Cerebellar nuclear complex (tissue), 1 donor: ENCODE measurements at places on chromosomes 5 and 9.

DNA sequence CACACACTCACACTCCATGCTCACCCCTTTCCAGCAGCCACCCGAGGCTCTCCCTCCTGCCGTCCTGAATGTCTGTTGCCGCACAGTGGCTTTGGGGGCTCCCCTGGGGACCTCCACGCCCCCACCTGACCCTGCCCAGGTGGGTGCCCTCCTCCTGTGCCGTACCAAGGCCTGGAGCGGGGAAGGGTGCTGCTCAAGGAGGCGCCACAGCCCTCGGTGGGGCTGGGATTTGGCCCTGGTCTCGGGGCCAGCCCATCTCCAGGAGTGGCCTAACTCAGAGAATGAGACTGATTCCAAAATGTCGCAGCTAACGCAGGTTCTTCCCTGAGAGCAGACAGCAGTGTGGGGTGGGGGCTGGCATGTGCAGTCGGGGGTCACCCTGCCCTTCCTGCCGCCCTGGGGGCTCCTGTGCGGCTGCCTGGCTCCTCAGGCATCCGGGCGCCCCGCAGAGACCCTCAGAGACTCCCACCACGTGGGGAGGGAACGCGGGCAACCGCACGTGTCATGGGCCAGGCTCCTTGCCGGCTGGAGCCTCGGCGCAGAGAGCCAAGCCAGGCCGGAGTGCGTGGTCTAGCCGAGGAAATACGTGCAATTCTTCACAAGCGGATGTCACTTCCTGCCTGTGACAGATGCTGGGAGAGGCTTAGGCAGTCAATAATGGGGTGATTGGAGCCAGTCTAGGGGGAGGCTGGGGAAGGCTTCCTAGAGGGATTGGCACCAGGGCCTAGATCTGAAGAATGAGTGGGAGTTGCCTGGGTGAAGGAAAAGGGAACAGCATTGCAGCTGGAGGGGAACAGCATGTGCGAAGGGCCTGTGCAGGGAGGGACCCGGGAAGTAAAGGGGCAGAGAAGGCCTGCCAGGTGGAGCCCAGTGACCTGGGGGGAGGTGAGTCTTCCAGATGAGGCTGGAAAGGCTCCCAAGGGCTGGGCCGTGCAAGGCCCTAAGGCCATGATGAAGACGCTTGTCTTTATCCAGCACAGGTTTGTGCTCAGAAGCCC, 44.1 kb downstream of the C9orf50 start:
- no peak for DNase-seq

- no peak for DNase-seq
Measured at GRCh38 chr9:78453450-78453849, 156.5 kb downstream of the PSAT1 start.

DNA sequence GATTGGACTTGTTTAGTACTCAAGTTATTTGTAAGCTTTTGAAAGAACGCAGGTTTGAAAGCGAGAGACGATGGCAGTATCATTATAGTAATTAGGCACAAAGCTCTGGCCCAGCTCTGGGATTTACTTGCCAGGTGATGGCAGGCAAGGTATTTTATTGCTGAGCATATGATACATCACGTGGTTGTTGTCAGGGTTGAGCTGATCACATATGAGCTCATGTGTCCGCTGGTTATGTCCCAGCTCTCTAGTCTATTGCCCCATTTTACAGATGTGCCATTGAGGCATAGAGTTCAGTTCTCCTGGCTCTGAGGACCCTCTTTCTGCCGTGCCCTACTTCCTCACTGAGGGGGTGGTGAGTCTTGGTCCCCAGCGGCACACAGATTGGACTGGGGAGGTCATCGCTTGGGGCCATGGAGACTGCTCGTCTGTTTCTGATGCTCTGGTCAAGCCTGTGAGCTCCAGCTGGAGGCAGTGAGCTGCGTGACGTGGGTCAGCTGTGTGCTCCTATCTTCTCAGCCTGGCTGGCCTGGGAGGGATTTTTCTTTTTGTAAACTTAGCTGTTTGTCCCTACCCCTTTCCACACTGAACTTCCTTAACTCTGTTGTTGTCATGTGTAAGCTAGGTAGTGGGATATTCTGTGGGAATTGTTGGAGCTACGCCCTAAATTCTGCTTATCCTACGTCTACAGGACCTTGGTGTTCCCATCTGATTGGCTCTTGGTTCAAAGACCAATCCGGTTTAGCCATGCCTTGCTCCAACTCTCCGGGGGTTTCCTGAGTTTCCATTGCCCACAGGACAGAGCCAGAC, 2.2 kb downstream of the NXNL2 start:
- no peak for DNase-seq

DNA sequence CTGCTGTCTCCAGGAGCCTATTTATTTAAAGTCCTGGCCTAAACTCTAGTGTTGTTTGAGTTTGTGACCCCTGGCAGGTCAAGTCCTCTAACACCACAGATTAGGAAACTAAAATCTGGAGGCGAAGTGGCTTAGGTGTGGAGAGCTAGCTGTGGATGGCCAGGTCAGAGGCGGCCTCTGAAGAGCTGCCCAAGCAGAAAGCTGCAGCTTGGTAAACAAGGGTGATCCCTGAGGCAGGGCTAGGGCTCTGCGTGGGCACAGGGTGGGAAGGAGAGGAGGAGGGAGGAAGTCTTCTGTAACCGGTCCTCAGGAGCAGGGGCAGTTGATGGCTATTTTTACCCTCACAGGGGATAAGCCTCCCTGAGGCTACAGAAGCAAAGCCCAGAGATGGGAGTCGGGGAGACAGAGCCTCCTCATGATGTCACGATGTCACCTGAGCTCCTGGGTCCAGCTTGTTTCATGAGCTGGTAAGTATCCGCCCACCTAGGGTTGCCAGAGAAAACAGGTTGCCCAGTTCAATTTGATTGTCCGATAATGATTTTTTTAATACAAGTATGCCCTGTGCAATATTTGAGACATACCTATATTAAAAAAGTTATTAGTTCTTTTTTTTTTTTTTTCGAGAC, 25.9 kb upstream of the BOD1 start:
- DNase-seq = no peak

DNA sequence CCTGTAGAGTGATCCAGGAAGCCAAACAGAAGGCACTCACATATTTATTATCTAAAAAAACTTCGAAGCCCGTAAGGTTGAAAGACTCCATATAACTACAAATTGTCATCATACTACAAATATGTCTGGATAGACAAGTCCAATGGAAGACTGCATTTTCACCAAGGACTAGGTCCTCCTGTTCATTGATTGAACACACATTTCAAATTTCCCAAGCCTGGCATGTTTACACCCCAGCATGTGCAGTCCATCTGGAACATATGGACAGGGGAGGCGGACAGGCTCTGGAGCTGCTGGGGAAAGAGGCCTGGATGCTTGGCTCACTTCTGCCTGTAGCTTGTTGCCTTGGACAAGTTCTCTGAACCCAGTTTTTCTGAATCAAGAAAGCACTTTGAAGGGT, 378.7 kb downstream of the ENC1 start:
- no peak for DNase-seq

- DNase-seq = no peak
Measured at GRCh38 chr5:174733091-174733690, 8.8 kb downstream of the MSX2 start.

- DNase-seq = no peak
Measured at GRCh38 chr5:2066373-2066772, 183.6 kb upstream of the IRX4 start.

GRCh38 chr9:136543280-136543679, 2.6 kb downstream of the NOTCH1 start:
- DNase-seq = no peak

DNA sequence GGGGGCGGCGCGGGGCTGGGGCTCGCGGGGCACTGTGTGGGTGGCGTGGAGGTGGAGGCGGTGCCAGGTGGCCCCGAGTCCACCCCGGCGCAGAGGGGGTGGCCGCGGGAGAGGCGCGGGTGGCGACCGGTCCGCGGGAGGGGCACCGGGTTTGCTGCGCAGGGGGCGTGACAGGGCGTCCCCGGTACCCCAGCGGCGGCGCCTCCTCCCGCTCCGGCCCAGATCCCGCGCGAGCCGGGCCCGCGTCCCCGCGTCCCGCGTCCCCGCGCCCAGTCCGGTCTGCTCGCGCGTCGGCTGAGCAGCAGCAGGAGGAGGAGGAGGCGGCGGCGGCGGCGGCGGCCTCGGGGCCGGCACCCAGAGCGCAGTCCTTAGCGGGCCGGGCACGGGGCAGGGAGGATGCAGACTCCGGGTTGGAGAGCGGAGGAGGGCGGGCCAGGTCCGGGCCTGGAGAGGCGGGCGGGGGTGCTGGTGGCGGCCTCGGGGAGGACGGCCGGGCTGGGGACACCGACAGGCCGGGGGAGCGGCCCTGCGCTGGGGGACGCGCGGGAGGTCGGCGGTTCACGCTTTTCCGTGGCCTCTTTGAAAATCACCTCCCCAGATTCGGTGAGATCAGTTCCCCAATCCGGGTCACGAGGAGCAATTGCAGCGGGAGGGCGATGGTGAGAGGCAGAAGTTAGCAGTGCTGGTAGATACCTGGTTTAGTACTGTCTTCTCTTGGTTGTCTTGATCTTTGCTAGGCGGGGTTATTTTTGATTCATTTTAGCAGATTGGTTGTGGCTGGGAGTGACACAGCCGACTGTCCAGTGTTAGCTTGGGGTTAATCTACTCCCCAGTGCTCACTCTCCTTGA, 1.7 kb downstream of the TRIO start:
- DNase-seq = no peak

- DNase-seq = no peak
Measured at GRCh38 chr5:32953694-32954093, 242.6 kb downstream of the NPR3 start.

DNA sequence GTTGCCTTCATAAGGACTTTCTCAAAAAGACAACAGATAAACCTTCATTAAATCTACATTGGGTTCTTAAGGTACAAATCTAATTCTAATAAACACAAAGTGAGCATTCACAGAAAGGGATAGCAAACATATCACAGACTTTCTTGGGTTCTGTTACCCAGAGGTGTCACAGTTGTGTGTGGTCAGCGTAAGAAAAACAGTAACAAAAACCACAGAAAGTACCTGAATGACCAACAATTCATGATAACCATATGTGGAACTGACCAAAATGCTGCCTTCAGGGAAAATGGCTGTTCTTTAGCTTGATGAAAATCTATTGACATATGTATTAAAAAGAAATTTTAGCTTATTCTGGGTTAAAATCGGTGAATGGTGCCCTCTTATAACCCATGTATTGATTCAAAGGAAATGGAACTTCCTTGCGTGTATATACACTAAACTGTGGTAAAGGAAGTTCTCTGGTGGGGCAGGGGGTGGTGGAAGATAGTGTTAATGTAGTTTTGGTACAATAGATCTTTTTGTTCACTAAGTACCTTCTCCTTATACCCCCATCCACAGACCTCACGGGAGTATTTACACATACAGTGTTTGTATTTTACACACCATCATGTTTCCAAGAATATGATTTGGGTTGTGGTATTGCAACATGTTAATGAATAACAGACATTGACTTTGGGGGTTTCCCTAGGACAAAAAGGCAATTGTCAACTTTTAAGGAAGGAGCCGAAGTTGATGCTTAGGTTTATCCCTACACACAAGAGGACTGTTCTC, 152.5 kb downstream of the APBA1 start:
- no peak for DNase-seq

DNA sequence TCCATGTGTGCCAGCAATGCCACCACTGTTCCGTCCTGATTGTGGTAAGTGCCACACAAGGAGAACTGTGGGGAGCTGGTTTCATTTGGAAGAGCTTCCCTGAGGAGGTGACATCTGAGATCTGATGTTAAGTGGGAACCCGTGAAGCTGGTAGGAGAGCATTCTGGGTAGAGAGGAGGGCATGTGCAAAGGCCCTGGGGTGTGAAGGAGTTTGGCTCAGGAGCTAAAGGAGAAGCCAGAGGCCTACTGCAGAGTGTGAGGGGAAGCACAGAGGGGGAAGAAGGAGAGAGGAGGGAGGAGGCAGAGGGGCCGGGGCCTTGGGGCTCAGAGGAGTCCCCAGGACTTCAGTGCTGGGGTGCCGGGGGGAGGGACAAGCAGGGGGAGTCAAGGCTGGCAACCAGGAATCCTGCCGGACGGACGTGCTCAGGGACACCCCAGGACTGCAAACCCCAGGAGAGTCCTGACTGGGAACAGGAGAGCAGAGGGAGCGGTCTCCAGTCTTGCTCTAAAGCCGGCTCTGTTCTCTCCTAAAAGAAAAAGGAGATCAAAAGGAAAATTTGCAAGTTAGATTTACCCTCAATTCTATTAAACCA, 19.7 kb downstream of the C9orf50 start:
- no peak for DNase-seq

GRCh38 chr5:168878135-168878745, 299.1 kb upstream of the PANK3 start:
- no peak for DNase-seq

GRCh38 chr9:29659014-29659413, 2085.7 kb upstream of the C9orf72 start:
- DNase-seq = no peak

- DNase-seq = no peak
Measured at GRCh38 chr9:20988671-20989315, 42.6 kb downstream of the HACD4 start.

GRCh38 chr9:8408575-8409190, 609.1 kb upstream of the DMAC1 start:
- no peak for DNase-seq

GRCh38 chr9:7376213-7376612, 423.4 kb downstream of the DMAC1 start:
- no peak for DNase-seq

DNA sequence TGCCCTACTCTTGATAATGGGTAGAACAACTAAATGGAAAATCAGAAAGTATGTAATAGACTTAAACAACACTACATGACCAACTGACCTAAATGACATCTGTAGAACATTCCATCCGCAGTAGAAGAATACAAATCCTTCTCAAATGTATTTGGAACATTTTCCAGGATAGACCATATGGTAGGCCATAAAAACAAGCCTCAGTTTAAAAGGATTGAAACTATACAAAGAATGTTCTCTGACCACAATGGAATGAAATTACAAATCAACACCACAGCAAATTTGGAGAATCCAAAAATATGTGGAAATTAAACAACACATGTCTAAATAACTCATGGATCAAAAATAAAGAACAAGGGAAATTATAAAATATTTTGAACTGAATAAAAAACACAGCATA, 189.2 kb downstream of the NDUFS4 start:
- no peak for DNase-seq

DNA sequence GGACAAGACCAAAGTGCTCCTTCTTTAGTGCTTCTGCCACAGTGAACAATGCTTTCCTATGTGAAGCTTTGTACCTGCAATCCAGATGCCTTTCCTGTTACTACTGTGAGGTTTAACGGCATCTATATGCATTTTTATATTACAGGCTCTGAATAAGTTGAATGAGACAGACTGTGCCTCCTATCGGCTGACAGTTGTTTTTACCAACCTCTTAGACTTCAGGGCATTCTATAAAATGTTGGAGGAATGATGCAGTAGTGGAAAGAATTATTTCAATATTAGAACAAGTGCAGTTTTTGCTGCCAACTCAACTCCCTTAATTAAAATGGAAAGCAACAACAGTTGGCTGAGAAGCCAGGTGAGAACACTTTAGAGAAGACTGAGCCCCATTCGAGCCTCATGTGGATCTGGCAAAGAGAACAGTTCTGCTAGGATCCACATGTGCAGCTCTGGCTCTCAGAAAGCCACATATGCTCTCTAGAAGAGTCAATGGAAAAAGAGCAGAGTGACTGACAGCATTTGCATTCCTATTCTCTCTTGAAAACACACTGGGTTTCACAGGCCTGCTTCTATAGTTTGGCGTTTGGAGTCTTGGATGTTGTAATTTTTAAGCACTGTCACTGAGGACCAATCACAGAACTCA, 147.5 kb downstream of the LURAP1L start:
- DNase-seq = no peak

GRCh38 chr9:119961774-119962424, 592.7 kb upstream of the BRINP1 start:
- DNase-seq = no peak
